NCI-H1694 (cell line): ENCODE measurements at places on chromosomes 3 and 15.

DNA sequence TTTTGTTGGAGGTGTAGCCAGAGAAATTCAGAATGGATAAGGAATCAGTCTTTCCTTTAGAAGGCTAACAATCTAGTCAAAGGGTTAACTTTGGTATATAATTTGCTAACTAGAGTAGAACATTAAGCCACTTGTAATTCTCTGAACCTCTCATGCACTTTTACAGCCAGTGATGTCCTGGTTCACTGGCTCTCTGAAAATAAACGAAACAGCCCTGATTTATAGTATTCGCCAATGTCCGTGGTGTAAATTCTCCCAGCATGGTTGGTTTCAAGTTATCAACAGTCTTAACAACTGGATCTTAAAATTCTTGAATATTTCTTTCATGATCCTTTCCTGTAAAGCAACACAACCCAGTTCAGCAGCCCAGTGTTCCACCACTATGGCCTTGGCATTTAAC lies 500.4 kb upstream of the CDIN1 start:
- DNase-seq, result no peak

DNA sequence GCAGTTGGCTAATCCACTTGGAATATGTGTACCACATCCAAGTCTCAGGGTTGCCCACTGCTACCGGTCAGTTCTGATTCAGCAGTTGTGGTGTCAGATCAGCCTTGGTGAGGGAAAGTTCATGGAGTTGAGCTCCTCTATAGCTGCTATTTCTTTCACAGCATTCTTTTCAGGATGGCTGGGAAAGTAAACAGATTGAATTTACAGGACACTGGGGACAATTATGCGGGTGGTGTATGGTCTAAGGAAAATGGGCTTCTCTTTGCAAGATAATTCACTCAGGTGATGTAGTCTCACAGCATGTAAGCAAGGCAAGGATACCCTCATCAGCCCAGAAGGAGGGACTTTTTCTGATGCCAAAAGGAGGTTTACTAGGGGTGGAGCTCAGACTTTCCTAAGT lies 249.9 kb downstream of the DOCK3 start:
- no peak for DNase-seq

DNA sequence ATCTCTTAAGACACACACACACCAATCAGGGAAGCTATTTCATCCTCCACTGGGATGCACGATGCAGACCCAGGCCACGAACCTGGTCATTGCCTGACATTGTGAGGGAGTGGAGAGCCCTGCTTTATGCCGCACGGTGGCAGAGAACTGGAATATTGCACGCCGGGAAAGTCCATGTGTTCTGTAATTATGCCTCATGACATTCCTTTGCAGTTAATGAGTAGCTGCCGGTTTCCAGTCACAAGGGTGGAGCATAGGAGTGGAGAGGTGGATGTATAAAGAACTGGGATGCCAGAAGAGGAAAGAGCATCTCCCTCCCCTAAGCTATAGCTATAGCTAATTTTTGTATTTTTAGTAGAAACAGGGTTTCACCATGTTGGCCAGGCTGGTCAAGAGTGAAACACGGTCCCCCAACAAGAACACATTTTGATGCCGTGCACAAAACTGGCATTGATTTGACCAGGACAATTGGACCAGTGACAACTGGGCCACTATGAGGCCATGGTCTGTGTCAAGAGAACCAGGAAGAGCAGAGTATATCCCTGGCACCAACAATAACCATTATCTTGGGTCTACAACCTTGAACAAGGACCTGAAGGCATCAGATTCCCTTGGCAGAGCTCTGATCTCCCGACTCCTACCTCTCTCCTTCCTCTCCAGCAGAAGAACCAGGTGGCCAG lies 51.4 kb downstream of the SH3BP5 start:
- no peak for DNase-seq

GRCh38 chr3:102031834-102032233 lies 182.5 kb downstream of the NFKBIZ start:
- DNase-seq, result no peak

- DNase-seq, result no peak
Observed at GRCh38 chr3:134056464-134056891, 26.8 kb upstream of the SLCO2A1 start.

DNA sequence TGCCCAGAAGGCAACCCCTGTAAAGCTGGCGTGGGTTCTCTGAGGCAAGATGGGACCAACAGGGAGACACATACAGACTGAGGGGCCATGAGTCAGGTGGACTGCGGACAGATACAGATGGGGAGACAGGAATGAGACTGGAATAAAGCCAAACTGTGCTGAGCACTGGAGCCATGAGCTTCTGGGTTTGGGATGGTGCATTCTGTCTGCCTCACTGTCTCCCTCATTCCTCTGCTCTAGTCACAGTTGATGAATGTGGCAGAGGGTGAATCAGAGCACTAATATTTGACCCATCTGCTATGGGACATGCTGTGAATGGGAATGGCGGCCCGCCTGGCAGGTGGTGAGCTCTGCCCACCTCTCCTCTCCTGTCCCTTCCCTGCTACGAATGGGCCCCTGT lies 262.9 kb downstream of the EPHB1 start:
- DNase-seq, result peak; percentile 72

DNA sequence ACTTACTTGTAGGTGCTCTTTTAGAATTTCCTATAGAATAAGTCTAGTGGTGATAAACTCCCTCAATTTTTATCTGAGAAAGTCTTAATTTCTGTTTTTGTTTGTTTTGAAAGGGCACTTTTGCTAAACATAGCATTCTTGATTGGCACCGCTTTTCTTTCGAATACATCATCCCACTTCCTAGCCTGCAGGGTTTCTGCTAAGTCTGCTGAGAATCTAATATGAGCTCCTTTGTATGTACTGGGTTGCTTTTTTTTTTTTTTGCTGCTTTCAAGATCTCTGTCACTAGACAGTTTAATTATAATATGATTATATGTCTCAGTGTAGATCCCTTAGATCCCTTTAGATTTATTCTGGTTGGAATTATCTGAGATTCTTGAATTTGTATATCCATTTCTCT lies 21.5 kb downstream of the PFN2 start:
- no peak for DNase-seq

DNA sequence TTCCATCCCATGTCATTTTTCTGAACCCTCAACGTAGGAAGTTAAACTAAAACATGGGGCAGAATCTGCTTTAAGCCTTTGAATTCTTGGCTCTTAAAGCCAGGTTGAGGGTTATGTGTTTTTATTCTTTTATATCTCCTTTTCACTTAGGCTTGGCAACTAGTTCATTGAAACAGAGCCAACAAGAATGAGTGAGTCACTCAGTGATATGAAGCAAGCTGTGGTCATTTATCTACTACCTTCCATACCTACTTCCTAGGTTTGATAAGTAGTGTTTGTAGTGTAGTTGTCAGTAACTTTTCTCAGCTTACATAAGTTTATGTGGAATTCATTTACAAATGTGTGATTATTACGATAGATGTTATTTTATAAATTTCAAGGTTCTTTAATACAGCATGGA lies 67.4 kb downstream of the SNRPN start:
- no peak for DNase-seq

DNA sequence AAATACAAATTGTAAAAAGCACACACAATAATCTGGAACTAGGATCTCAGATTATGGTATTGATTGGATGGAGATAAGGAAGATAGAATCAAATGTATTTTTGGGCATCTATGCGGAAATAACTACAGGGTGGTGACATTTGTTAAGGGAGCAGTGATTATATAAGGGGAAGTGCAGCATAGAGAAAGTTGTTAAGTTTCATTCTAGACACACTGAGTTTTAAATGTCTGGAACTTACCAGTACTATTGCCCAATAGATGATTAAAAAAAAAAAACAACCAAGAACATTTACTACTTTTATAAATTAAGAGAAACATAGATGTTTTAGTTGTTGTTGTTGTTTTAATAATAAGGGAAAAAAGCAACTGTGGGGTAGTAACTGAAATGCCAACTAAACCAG lies 32.1 kb upstream of the C3orf38 start:
- DNase-seq, result no peak

GRCh38 chr15:61584410-61584809 lies 355.3 kb upstream of the RORA start:
- no peak for DNase-seq

GRCh38 chr15:46808834-46809233 lies 908.5 kb upstream of the SEMA6D start:
- DNase-seq, result no peak

- no peak for DNase-seq
Observed at GRCh38 chr3:114127517-114127916, 51.3 kb downstream of the DRD3 start.

DNA sequence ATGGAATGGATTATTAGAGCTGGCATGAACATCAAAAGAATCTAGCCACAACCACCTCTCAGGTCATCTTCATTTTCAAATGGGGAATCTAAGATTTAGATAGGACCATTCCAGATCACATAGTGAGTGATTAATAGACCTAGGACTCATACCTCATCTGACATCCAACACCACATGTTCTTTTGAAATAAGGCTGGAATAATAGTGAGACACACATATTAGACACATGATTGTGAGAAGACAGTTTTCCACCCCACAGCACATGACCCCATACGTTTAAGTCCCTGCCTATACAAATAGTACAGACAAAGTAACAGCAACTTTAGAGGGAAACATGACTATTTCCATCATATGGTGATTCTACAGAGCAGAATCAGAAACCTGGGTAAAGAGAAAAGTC lies 344.7 kb upstream of the TPRG1 start:
- no peak for DNase-seq

DNA sequence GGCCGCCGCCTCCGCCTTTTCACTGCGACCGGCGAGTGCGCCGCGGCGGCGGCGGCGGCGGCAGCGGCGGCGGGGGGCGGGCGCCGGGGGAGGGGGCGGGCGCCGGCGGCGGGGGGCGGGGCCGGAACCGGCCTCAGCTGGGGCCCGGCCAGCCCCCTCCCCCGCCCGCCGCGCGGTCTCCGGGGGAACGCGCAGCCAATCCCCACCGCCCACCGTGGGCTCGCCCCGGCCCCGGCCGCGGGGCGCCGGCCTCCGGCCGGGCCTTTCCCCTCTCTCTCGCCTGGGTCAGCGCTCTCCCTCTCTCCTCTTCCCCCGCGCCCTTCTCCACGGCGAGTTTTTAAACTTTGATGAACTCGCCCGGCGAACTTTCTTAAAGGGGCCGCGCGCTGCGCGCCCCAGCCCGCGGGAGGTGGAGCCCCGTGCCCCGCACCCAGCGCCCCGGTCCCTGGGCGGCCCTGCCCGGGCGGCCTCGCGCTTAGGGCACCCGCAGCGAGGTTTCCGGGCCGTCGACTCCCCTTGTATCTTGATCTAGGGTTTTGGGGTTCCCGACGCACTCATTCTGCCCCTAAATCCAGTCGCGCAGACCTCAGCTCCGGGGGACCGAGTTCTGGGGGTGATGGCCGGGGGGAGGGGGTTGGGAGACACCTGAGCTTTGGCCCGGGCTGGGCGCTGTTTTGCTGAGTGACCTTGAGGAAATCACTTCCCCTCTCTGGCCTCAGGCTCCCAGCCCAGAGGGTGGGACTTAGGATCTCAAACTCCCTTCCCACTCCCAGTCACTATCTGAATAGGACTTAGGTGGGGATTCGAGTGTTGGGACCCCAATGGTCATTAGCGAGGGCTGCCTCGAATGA lies at the start of gene RBPMS2:
RBPMS2 (minus strand) TSS at position 39 of the 851 bp plus-strand sequence. CDS start 270 bp downstream, outside the sequence.
- DNase-seq, result no peak

GRCh38 chr3:122316368-122316767 lies 8.7 kb upstream of the CSTA start:
- no peak for DNase-seq

- DNase-seq, result no peak
Observed at GRCh38 chr3:34279901-34280300, 481.5 kb downstream of the PDCD6IP start.

GRCh38 chr15:64566629-64567427 lies 106.5 kb downstream of the ZNF609 start:
- DNase-seq, result no peak

GRCh38 chr3:152084441-152085158 lies 184.1 kb upstream of the MBNL1 start:
- DNase-seq, result no peak

- DNase-seq, result no peak
Observed at GRCh38 chr3:59783468-59783988, 733.7 kb upstream of the CFAP20DC start.

- DNase-seq, result no peak
Observed at GRCh38 chr3:80983753-80984152, 777.7 kb downstream of the GBE1 start.

- DNase-seq, result no peak
Observed at GRCh38 chr15:57384816-57385215, 8.5 kb downstream of the CGNL1 start.

DNA sequence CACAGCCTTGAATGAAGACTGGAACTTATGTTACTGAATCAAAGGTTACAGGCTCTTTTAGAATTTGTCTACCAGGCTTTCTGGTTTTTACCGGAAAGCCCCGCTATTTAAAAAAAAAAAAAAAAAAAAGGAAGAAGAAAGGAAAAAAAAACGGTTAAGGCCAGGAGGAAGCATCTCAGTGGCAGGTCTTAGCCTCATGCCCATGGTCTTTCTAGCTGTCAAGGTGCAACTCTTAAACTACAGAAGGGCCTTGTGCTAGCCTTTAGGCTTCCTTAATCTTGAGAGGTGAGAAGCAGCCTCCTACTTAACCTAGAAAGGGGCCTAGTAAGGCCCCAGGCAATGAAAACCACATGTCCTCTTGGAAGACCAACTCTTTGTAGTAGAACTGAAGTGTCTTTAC lies 77.5 kb downstream of the TBC1D5 start:
- DNase-seq, result no peak

GRCh38 chr15:59997070-59997701 lies 6.9 kb upstream of the FOXB1 start:
- DNase-seq, result no peak

GRCh38 chr3:56921573-56922453 lies 120.1 kb upstream of the ARHGEF3 start:
- no peak for DNase-seq

DNA sequence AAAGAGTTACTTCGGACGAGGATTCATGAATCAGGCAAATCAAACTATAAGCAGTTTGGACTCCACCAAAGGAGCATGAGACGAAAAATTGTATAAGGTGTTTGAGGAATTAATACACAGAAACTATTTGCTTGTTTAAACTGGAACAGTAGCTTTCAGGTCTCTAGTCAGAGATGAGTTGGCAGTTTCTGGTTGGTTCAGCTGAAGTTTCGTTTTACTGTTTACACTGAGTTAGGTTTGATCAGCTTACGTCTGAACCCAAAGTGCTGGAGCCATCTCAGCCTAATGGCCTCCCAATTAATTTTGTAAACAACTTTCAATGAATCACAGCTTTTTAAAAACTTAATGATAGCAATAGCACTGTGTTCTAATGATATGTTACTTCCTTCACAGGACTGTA lies 703.7 kb downstream of the NLGN1 start:
- no peak for DNase-seq

GRCh38 chr15:63389902-63390670 lies 8.4 kb upstream of the CA12 start:
- DNase-seq, result no peak
